ENCODE measurements at places on chromosomes 6 and 20.
A peak's percentile ranks its signal among the peaks of the same experiment; 100 is the strongest.

DNA sequence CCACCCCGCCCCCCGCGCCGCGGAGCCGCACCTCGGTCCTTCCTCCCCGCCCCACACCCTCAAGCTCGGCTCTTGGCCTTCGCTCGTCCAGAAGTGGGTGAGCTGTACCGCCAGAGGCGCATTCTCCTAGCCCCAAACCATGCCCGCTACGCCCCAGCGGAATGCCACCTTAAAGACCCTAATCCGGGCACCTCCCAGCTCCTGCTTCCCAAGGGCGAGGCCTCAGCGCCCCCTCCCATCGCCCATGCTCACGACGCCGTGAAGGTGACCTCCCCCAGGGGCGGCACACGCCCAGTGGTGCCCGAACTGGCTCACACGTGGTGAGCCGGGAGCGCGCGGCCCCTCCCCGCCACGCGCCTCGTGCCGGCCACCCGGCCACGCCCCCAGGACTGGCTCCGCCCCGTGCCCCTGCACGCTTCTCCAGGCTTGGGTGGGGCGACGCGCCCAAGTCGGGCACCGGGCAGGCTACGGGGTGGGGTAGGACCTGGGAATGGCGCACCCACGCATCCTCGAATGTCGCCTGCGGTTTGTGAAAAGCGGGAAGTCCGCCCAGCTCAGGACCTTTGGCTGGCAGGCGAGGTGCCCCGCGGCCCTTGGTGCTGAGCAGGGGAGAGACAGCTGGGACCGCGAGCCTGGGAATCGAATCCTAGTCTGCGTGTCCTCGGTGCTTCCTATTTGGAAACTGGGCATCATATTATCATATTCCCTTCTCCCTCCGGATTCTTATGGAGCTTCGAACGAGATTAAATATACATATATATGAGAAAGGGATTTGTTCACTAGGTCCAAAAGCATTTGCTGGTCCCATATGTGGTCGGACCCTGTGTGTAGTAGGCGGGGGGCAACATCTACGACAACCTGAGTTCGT, 941 bp upstream of the SOX12 start:
- peak; percentile 75 for DNase-seq

GRCh38 chr6:1377526-1377925, 11.8 kb upstream of the FOXF2 start:
- no peak for DNase-seq

- no peak for DNase-seq
Measured at GRCh38 chr6:154358019-154358545, 1.5 kb upstream of the IPCEF1 start.

DNA sequence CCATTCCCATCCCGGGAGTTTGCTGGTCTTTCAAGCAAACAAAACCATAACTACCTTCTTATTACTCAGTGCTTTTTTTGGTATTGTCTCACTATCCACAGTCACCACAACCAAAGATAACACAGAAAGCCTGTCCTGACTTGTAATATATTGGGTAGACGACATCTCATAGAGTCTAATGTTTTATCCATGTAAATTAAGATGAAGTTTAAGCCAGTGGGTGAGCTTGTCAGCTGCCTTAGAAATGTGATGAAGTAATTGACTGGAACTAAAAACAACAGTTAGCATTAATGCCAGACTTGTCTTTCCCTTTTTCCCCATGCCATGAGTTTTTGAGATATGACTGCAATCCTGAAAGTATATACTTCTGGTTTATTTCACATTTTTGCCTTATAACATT, 282.7 kb upstream of the PRDM1 start:
- no peak for DNase-seq

- DNase-seq: peak; percentile 57
Measured at GRCh38 chr6:108294727-108295625, at the start of gene AFG1L. TSS of gene AFG1L (plus strand) at chr6:108295054. CDS start at chr6:108295080, 26 bp downstream.

DNA sequence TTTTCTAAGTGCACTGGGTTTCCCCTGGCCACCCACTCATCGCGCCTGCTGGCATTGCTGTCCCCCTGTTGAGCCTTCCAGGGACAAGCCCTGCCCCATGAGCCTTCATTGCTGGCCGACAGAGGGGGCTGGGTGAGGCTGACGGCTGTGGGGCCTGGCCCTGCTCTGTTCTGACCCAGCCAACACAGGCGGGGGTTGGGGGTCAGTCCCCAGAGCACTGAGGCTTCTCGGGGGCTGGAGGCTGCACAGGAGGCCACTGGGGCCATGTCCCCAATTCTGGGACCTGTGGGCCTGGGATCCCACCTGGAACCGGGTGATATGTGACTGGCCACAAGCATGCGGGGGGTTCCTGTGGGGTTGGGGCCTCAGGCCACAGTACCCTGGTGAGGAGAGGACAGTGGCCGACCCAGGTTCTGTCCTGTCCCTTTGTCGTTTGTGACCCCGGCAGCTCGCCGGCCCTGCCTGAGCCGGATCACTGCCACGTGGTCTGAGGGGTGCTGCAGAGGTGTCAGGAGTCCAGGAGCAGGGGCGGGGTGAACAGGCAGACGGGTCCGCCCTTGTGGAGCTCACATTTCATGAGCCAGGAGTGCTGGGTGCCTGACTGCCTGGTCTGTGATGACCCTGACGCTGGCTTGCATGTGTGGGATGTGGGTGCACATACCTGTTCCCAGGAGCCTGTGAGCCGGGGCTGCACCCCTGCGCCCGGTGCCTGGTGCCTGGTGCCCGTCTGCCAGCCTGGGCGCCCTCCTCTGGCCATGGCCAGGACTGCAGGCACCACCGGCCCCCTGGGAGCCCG, 2.1 kb upstream of the COL20A1 start:
- no peak for DNase-seq

GRCh38 chr20:45322952-45323383, 14.9 kb upstream of the MATN4 start:
- DNase-seq: no peak

DNA sequence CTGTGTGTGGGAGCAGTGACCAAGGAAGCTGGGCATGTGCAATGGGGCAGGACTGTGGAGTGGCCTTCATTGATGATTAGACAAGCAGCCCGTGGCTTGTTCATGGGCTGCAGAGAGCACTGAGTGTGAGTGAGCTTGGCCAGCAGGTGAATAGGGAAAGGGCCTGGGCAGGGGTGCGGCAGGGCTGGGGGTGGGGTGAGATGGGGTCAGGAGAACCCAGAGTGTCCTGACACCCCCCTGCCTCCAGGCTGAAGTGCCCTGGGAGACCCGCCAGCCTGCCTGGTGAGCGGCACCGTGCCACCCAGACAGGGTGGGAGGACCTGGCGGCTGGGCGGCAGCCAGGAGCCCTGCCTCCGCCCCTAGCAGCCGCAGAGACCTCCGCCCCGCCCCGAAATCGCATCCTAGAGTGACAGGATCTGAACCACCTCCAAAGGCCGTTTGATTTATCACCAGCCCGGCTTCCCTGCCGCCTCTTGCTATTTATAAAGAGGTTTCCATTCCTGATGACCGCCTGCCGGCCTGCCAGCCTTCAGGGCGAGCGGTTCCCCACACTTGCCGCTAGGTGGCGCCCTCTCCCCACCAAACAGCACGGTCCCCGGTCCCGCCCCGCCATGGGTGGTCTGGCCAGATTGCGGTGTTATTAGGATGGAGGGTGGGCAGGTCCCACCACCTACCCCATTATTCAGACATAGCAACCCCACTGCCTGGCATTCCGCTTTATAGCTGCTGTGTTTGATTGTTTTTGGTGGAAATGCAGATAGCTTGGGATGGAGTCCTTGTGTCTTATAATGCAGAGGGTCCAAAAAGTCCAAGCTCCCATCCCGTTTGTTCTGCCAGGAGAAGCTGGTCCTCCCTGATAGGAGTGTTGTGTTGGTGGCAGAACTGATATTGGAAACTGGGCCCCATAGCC, 3.5 kb downstream of the MYLK2 start:
- peak; percentile 90 for DNase-seq

GRCh38 chr20:9699181-9699580, 139.7 kb downstream of the PAK5 start:
- no peak for DNase-seq
